ENCODE measurements at places on chromosomes 2 and 18.
A peak's percentile ranks its signal among the peaks of the same experiment; 100 is the strongest.

- no peak for DNase-seq
Observed at GRCh38 chr2:102282678-102283091, 28.7 kb upstream of the IL1RL1 start.

GRCh38 chr18:35267161-35267651 is 22.8 kb downstream of the ZSCAN30 start:
- DNase-seq = peak; percentile 45

DNA sequence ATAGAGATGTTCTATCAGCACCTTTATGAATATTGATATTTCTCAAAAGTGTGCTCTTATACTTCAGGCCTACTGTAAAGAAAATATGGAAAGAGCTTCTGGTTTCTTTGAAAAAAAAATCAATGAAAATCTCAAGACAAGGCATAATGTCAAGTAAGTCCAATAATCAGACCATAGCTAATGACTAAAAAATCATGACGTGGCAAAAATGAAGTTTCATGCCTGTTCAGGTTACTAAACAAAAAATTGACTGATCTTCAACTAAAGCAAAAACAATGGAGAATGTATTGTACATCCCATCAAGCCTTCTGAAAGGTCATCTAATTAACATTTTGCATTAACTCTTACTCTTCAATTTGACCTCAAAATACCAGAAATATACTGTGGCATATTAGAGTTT is 824.4 kb downstream of the EPHA4 start:
- no peak for DNase-seq

GRCh38 chr2:36560726-36561125 is 37.2 kb downstream of the FEZ2 start:
- DNase-seq = no peak

DNA sequence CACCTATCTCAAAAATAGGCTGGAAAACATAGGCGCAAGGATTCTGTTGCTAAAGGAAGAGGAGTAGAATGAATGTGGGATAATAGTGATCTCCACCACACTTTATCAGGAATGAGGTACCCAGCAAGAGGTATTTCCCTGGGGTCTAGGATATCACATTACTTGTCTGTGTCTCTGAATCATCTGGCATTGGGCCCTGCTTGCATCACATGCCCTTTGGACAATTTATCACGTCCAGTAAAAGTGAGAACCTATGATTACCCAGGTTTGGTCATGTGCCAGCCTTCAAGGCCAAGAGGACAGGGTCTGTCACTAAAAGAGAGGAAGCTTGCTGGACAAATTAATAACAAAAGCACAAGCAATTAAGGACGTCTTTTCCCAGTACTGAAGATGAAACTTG is 11.4 kb upstream of the TRAPPC8 start:
- DNase-seq = no peak

DNA sequence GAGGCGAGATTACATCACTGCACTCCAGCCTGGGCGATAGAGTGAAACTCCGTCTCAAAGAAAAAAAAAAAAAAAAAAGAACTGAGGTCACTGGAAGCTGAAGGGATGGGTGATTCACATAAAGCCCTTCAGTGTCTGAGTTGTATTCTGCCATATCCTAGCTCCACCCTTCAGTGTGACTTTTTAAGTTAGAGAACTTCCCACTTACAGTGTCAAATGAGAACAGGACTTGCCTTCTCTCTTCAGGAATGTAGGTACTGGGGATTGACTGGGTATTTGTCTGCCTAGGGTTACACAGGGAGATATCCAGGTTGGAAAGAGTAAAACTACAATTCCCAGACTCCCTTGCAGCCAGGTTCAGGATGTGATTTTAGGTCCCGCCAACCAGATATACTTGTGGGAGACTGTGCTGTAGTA is 37.9 kb downstream of the EHD3 start:
- DNase-seq = no peak

DNA sequence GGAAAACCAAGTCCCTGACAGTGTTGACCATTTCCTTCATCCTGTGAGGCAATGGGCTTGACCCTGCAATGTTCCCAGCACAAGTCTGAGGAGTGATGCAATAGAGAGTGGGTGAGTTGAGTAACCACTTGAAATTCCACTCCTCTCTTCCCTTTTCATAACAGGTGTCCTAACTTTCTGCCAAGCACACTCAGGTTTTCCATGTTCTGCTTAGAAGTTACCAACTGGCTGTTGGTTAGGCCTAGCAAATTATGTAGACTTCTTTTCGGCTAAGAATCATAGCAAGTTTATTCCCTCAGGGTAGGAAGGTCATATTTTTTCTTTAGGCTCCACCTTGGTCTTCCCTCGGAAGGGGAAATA is 11.5 kb downstream of the GNLY start:
- no peak for DNase-seq

All from activated CD4-positive, alpha-beta T cell treated with anti-CD3 and anti-CD28 coated beads, Interleukin-2, amount 10 ng/mL, durations not matched to agents 7 days and 5 days (primary cell).